ENCODE measurements at places on chromosomes 4 and X.

DNA sequence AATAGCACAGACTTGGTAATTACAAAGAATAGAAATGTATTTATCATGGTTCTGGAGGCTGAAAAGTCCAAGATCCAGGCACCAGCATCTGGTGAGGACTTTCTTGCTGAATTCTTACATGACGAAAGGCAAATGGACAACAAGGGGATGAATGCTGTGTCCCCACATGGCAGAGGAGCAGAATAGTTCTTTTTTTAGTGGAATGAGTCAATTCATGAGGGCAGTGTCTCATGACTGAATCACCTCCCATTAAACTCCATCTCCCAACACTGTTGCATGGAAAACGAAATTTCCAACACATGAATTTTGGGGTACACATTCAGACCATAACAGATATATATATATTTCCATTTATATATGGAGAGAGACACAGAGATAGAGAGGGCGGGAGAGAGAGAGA lies 628.3 kb downstream of the TRIML1 start:
- no peak for DNase-seq

- no peak for DNase-seq
Measured at GRCh38 chr4:81282131-81282530, 67.1 kb upstream of the PRKG2 start.

DNA sequence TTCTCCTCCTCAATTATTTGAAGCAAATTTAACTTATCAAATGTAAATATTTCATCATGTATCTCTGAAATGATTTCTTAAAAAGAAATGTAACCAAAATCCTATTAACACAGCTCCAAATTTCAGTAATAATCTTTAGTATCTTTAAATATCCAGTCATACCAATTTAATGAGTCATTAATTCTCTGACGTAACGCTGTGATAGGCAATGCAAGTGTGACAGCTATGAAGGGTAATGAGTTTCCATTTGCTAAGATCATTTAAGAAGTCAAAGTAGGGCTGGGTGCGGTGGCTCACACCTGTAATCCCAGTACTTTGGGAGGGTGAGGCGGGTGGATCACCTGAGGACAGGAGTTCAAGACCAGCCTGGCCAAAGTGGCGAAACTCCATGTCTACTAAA lies 15.6 kb downstream of the RPS3A start:
- no peak for DNase-seq

GRCh38 chr4:120918092-120918491 lies 4.4 kb downstream of the PRDM5 start:
- no peak for DNase-seq

- no peak for DNase-seq
Measured at GRCh38 chr4:71259280-71259679, 79.5 kb upstream of the SLC4A4 start.

All from urothelium cell line (cell line).